GM13977 (cell line): ENCODE measurements at places on chromosomes 16 and 17.

- DNase-seq = no peak
Measured at GRCh38 chr17:41429667-41430066, 5.3 kb upstream of the KRT37 start.

DNA sequence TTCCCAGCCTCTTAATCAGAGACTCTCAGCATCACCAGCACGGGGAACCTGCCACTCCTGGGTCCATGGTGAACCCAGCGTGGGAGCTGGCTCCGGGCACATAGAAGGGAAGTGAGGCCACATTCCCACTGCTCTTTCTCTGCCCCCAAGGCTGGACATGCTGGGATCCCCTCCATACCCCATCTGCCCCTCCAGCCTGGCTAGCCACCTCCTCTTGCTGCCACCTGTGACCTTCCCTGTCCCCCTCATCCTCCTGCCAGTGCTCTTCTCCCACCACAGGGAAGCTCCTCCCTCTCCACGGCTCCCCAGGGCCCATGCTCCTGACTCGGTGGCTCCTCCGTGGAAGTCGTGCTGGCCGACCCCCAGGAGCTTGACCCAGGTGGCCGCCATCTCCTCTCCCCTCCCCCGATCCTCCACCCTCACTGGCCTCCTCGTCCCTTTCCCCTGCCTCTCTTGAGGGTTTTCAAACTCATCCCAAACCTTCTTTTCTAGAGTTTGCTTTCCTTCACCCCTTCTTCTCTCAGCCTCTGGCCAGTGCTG lies 139.1 kb upstream of the CHMP6 start:
- no peak for DNase-seq

GRCh38 chr17:60106340-60107059 lies 27.8 kb upstream of the HEATR6 start:
- peak; percentile 33 for DNase-seq

DNA sequence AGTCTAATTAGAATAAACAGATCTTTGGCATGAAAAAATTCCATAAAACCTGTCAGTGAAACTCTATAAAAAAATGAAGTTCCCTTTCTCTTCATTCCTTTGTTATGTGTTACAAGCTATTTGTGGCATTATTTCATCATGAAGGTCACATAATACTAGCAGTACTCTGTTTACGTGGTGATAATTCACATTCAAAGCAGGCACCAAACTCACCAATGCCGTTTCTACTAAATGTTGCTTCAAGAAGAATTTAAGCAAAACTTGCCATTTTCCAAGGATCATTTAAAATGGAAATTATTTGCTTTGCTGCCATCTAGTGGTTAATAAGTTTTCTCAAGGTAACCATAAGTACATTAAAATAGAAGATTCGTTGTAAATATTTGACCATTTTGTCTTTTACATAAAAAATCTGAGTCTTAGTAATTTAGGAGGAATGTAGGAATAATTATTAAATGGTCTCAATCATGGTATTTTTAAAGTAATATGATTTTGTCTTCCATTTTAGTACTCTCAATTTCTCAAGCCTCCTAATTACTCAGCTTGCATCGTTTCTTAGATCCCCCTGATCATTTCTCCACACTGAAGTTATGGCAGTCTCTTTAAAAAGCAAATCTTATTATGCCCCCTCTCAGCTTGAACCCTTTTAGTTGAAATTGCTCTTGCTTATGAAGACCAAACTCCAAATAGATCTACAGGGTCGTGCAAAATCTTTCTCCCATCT lies 80.8 kb downstream of the OMG start:
- DNase-seq = peak; percentile 25

GRCh38 chr17:41678411-41678906 lies 10.2 kb upstream of the EIF1 start:
- DNase-seq = no peak

DNA sequence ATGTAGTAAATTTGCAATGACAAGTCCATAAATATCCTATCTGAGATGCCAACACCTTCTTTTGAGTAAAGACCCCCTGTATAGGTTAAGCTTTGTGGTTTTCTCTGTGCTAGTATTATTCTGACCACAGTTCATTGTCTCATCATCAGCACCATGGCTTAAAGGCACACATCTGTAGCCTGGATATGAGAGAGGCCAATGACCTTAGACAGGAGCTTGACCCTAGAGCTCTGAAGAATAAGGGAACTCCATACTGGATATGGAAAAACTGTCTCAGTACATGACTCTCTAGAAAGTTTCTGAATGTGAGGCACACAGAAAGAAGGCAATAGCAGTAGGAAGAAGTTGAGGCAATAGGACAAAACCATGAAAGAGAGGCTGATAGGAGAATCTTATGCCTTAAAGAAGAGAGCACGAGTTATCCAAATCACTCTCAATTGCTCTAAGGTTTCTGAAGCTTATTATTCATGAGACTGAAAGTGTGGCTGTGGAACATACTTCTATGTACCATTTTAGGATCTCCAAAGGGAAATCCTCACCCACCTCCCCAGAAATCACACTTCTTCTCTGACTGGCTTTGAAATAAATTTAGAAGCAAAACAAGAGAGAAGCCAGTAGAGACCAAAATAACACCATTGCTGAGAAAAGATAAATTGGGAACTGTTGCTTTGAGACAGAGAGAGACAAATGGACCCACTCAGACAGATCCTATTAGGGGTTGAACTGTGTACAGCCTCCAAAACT lies 150.2 kb downstream of the ABCA8 start:
- DNase-seq = no peak

- no peak for DNase-seq
Measured at GRCh38 chr17:55478971-55479370, 32.3 kb downstream of the SMIM36 start.

GRCh38 chr16:54503856-54504219 lies 217.3 kb upstream of the IRX3 start:
- no peak for DNase-seq

GRCh38 chr17:74080656-74081582 lies 122.6 kb upstream of the RPL38 start:
- DNase-seq = no peak

- no peak for DNase-seq
Measured at GRCh38 chr17:14871921-14872320, 393.2 kb downstream of the PMP22 start.

DNA sequence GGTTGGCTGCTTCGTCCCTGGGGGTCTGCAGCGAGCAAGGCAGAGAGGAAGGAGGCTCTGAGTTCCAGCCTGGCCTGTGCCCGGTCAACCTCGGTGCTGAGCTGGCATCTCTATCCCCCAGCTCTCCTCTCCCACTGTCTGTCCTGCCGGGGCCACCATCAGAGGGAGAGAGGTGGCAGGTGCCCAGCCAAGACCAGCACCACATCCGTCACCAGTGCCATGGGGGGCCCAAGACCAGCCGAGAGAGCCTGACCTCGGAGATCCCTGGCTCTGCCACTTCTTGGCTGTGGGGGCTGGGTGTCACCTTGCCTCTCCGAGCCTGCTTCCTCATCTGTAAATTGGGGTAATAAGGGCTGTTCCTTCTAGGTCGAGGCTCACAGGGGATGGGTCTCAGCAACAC lies 560 bp upstream of the P2RX1 start:
- no peak for DNase-seq

DNA sequence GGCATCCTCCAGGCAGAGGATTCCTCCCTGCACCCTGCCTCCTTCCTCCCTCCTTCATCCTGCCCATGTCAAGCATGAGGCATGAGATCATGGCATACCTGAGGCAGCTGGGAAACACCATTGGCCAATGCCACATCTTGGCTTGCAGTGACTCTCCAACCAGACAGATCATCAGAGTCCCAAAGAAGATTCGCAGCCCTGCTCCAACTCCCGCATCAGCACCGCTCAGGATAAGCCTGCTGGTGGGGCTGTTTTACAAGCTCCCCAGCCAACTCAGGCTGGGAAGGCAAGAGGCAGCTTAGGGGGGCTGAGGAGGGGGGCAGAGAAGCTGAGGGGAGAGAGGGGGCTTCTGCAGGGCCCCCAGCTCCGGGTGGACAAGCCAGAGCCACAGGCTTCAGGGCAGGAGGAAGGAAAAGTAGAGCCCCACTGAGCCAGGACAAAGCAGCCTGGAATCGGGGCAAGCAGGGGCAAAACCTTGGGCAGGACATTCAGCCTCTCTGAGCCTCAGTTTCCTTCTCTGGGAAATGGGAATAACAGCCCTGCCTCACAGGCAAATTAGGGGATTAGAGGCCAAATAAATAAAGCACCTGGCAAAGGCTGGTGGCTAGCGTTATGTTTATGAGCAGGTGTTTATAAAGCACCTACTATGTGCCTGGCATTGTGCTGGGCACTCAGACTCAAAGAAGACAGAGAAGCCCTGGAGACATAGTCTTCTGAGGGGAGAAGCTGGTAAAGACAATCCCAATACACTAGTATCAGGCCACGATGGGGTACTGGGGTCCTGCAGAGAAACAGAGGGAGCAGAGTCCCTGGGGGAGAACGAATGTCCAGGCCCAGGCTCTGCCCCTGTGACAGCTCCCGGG lies 88.1 kb downstream of the GOSR1 start:
- DNase-seq = no peak

DNA sequence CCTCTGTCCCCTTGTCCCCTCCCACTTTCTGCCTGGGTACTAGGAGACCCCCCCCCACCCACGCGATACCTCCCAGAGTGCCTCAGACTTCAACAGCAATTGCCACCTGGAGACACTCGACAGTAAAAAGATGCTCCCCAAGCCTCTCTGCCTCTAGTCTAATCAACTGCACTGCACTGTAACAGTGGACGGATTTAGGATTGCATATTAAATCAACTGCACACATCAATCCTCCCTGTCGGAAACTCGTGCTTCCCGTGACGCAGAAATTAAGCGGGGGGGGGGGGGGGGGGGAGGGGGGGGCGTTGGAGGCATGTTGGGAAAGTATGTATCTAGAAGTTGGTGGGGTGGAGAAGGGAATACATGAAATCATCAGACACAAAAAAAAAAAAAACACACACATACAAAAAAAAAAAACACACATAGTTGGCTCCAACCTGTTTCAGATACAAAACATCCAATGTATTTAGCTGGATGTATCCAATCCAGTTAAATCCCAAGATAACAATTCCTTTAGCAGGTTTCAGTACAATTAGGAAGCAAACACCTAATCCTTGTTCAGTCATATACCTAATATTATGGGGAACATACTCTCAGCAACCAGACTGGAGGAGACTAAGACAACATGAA lies 29.7 kb downstream of the FAM222B start:
- no peak for DNase-seq

DNA sequence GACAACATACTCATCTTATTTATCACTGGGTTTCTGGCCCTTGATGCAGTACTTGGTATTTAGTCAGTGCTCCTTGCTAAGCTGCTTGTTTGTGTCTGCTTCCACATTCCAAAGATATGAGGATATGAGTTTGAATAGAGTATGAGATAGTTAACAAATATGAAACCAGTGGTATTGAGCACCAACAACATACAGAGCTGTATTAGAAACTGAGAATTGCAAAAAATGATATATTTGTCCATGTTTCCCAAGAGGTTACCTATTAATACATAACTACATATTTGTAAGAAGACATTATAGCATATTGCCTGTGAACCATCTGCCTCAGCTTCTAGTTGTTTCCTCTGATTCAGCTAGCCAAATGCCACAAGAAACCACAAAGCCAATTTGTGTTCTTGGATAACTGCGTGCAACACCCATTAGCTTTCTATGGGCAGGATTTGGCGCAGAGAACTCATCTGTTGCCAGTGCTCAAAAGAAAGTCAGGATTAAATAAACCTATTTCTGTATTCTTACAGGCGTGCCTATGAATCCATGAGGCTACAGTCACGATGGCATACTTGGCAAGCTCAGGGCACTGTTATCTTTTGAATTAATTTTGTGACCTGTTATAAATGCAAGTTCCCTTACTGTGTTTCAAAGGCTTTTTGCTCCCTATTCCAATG lies 194.4 kb downstream of the MAP2K6 start:
- DNase-seq = no peak

GRCh38 chr17:76385892-76386786 lies 1.7 kb downstream of the SPHK1 start:
- DNase-seq = peak; percentile 97

DNA sequence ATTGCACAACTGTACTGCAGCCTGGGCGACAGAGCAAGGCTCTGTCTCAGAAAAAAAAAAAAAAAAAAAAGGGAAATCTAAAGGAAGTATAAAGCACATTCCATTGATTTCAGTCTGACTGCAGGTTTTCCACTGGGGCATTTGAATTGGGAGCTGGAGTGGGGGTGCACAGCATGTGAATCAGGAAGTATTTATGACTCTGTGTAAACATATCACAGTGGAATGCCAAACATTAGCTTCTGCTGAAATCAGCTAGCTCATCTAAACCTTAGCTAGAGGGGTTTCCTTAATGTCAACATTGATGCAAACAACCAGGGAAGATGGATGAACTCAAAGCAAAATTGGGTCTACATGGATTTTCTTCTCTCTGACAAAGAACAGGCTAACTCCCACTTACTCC lies 641.0 kb upstream of the EEF2KMT start:
- DNase-seq = no peak

DNA sequence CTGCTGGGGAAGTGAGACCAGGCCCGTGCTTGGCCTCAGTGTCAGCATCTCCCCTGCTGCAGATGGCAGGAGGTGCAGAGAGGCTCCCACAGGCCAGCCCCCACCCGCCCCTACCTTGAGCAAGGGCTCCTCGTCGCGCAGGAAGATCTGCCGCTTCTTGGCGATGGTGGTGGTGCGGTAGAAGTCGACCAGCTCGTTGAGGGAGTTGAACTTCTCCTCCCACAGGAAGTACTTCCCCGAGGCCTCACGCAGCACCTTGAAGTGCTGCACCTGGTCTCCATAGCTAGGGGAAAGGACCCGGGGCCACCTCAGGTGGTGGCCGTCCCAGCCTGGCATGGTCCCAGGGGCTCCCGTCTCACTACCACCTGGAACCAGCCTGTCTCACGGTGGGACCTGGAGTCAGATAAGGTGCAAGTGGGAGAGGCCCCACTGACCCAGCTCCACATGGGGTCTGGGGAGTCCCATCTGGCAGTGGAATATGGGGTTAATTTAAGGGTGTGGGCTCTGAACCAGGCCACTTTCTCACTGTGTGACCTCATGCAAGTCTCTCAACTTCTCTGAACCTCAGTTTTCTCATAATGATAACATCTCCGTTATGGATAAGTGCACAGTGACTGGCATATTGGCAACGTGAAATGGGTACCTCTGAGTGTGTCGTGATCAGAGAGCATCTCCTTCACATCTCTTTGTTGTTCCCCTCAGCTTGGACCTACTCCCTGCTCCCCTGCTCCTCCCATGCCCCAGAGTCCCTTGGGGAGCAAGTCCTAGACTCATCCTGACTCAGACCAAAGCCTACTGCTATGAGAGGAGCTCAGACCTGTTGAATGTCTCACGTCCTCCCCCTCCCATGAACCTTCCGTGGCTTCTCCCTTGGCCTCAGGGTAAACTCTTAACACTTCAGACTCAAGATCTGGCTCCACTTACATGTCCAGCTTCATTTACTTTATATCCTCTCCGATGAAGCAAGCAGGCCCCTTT lies 19.8 kb upstream of the FAM83G start:
- no peak for DNase-seq

GRCh38 chr17:65417406-65418221 lies 143.8 kb downstream of the AXIN2 start:
- no peak for DNase-seq

GRCh38 chr17:45718791-45719190 lies 65.3 kb upstream of the CRHR1 start:
- no peak for DNase-seq

- no peak for DNase-seq
Measured at GRCh38 chr17:80611816-80612215, 67.2 kb downstream of the RPTOR start.
